Thyroid gland (tissue), 4 donors: ENCODE measurements at places on chromosomes 6 and 20. TPM values are rescaled to one million over a fixed set of nuclear protein-coding genes. Genes with fewer than 3 reads are reported as not detected.

Gene IRAK1BP1
- total RNA-seq: 9.8 TPM

GRCh38 chr6:163263196-163263595 is 151.3 kb upstream of the QKI start:
- H3K4me1 ChIP-seq: peaks cover 12% of the 10 kb centered on the region
- no peaks in the 10 kb centered on the region for H3K27me3 ChIP-seq
- no peak overlapping the region for H3K4me3 ChIP-seq
- H3K36me3 ChIP-seq: no peaks in the 10 kb centered on the region
- H3K27ac ChIP-seq: no peak overlapping the region

Gene GZF1
- total RNA-seq: 29.0 TPM

Gene GJA1
- total RNA-seq: 158 TPM

- H3K4me1 ChIP-seq: no peaks in the 10 kb centered on the region
- H3K36me3 ChIP-seq: no peaks in the 10 kb centered on the region
- H3K4me3 ChIP-seq: no peak overlapping the region
- H3K27me3 ChIP-seq: no peaks in the 10 kb centered on the region
- DNase-seq: no peak
These were observed 149.8 kb downstream of the PAK5 start for GRCh38 chr20:9689041-9689440.

GRCh38 chr6:4319981-4320683 is 184.8 kb upstream of the ECI2 start:
- no peak overlapping the region for H3K27ac ChIP-seq
- peaks cover 7% of the 10 kb centered on the region for H3K4me1 ChIP-seq
- H3K4me3 ChIP-seq: no peak overlapping the region
- no peak for DNase-seq

DNA sequence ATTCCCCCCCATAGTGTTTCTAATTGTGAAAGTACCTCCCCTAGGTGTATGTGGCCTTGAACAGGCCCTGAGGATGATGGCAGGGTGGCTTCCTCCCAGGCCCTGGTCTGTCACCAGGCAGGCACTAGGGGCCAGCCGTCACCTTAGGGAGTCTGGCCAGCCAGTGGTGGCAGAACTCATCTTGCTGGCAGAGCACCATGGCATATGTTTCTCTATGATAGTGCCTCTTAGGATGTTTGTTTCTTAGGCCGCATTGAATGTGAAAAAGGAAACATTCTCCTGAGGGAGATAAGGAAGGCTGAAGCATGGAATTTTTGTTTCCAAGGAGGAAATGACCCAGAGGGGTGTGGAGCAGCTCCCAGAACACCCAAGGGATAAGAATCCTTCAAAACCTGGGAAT is 45.2 kb upstream of the KLHL31 start:
- DNase-seq: no peak
- H3K4me1 ChIP-seq: peaks cover 23% of the 10 kb centered on the region
- no peaks in the 10 kb centered on the region for H3K36me3 ChIP-seq
- H3K4me3 ChIP-seq: no peak overlapping the region
- H3K27ac ChIP-seq: no peak overlapping the region

GRCh38 chr6:66538551-66539135 is 831.6 kb upstream of the EYS start:
- H3K36me3 ChIP-seq: no peaks in the 10 kb centered on the region
- no peak overlapping the region for H3K4me3 ChIP-seq
- DNase-seq: no peak
- H3K27ac ChIP-seq: no peak overlapping the region
- no peaks in the 10 kb centered on the region for H3K4me1 ChIP-seq
- no peaks in the 10 kb centered on the region for H3K27me3 ChIP-seq

DNA sequence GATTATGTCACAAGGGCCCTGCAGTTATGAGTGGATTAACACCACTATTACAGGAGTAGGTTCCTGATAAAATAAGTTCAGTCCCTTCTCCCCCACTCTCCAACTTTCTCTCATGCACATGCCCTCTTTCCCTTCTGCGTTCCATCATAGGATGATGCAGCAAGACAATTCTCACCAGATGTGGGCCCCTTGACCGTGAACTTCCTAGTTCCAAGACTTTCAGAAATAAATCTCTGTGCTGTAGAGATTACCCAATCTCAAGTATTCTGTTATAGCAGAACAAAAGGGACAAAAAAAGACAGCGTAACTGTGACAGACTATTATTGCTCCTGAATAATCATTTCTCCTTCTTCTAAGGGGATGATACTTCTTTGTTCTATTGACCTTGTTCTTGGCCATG is 33.8 kb upstream of the TMEM244 start:
- H3K36me3 ChIP-seq: no peaks in the 10 kb centered on the region
- no peak for DNase-seq
- no peaks in the 10 kb centered on the region for H3K27me3 ChIP-seq
- no peak overlapping the region for H3K27ac ChIP-seq
- H3K4me1 ChIP-seq: no peaks in the 10 kb centered on the region

DNA sequence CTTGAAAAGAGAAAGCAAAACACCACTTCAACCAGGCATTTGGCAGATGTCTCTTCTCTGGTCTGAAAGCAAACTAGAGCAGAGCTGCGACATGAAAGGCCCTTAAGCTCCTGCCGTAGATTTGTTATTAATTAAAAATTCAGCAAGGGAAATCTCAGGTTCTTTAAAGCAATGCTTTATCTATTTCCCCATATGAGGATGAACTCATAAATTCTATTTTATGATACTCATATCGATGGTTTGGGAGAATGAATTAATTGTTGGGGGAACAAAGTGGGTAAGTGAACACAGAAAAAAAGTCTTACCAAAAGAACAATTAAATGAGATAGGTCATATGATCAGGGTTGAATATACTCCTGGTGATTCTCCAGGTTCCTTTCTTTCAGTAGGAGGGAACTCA is 464.7 kb upstream of the SLC35B3 start:
- no peaks in the 10 kb centered on the region for H3K4me1 ChIP-seq
- H3K36me3 ChIP-seq: no peaks in the 10 kb centered on the region
- no peak overlapping the region for H3K27ac ChIP-seq
- H3K27me3 ChIP-seq: no peaks in the 10 kb centered on the region
- no peak for DNase-seq
- no peak overlapping the region for H3K4me3 ChIP-seq

- no peaks in the 10 kb centered on the region for H3K4me1 ChIP-seq
- no peaks in the 10 kb centered on the region for H3K36me3 ChIP-seq
- no peaks in the 10 kb centered on the region for H3K27me3 ChIP-seq
- no peak overlapping the region for H3K27ac ChIP-seq
- no peak for DNase-seq
These were observed 106.3 kb downstream of the GFRAL start for GRCh38 chr6:55433446-55434130.

GRCh38 chr6:70180183-70180900 is 122.5 kb downstream of the COL9A1 start:
- DNase-seq: no peak
- H3K27ac ChIP-seq: no peak overlapping the region
- no peaks in the 10 kb centered on the region for H3K4me1 ChIP-seq
- no peaks in the 10 kb centered on the region for H3K36me3 ChIP-seq

GRCh38 chr6:143408151-143408786 is 42.2 kb downstream of the ADAT2 start:
- no peak for DNase-seq
- no peaks in the 10 kb centered on the region for H3K4me1 ChIP-seq
- H3K27ac ChIP-seq: no peak overlapping the region
- H3K36me3 ChIP-seq: no peaks in the 10 kb centered on the region
- H3K27me3 ChIP-seq: no peaks in the 10 kb centered on the region
- H3K4me3 ChIP-seq: no peak overlapping the region

GRCh38 chr6:134177753-134178160 is 125.3 kb upstream of the SLC2A12 start:
- peaks cover 48% of the 10 kb centered on the region for H3K4me1 ChIP-seq
- no peak overlapping the region for H3K4me3 ChIP-seq
- no peaks in the 10 kb centered on the region for H3K27me3 ChIP-seq
- H3K27ac ChIP-seq: peak overlapping the region; percentile 53
- no peak for DNase-seq
